ENCODE measurements at places on chromosomes 1 and 21.

- no peak for DNase-seq
Measured at GRCh38 chr1:53580009-53580400, 120.8 kb downstream of the DMRTB1 start.

GRCh38 chr21:29130270-29130969 lies at the start of gene MAP3K7CL:
MAP3K7CL (plus strand) TSS chr21:29130644; CDS start chr21:29133345, 2,701 bp downstream.
- no peak for DNase-seq

DNA sequence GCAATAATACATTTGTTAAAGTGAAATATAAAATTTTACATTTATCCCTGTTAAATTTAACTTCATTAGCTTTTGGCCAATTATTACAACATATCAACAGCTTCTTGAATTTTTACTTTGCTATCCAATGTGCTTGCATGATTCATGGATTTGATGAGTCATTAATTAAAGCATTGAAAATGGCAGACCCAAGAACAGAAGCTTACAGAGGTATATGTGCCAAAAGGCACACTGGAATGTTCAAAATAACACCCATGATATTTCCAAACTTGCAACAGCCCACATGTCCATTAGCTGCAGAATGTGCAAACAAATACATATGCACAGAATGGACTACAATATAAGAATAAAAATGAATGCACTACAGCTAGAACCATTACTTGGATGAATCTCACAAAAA lies 76.4 kb upstream of the MAN1A2 start:
- DNase-seq = no peak

DNA sequence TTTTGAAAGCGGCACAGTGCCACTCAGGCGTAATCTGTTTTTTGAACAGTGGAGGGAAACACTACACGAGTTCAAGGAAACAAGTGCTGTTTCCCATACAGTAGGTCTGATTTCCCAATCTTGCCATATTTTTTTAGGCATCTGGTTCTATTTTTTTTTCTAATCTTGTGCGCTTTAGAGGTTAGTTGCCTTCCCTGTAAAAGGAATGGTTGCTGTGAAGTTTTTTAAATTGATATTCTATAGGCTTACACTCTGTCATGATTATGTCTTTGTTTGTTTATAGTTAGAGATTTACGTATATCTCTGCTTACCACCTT lies 1.2 kb downstream of the NASP start:
- no peak for DNase-seq

GRCh38 chr1:7470904-7471638 lies 300.0 kb upstream of the VAMP3 start:
- DNase-seq = peak; percentile 18

GRCh38 chr21:41431788-41432548 lies 5.9 kb downstream of the MX1 start:
- no peak for DNase-seq

DNA sequence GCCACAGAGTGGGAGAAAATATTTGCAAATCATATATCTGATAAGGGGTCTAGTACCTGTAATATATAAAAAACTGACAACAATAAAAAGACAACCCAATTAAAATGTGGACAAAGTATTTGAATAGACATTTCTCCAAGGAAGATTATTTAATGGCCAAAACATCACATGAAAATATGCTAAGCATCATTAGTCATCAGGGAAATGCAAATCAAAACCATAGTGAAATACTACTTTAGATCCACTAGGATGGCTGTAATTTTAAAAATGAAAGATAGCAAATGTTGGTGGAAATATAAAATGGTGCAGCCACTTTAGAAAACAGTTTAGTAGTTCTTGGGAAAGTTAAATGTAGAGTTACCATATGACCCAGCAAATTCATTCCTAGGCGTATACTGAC lies 118.7 kb upstream of the KIF26B start:
- no peak for DNase-seq

DNA sequence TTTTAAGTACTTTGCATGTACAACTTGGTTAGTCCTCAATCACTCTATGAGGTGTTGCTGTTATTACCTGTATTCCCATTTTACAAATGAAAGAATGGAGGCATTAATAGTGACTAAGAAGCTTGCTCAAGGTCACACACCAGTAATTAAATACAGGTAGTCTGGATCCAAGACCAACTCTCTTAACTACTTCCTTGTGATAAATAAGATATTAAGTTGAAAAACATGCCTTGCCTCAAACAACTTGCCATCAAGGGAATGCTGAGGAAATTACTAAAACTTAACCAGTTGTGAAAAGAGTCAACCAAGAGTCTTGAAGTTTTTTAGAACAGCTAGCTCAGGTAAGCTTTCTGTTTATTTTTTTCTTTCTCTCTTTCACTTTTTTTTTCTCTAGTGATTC lies 21.0 kb upstream of the LAMC1 start:
- DNase-seq = no peak

Data from inflammatory macrophage treated with lipopolysaccharide for 1 hour (primary cell).